ENCODE measurements at places on chromosomes 6 and 20.

DNA sequence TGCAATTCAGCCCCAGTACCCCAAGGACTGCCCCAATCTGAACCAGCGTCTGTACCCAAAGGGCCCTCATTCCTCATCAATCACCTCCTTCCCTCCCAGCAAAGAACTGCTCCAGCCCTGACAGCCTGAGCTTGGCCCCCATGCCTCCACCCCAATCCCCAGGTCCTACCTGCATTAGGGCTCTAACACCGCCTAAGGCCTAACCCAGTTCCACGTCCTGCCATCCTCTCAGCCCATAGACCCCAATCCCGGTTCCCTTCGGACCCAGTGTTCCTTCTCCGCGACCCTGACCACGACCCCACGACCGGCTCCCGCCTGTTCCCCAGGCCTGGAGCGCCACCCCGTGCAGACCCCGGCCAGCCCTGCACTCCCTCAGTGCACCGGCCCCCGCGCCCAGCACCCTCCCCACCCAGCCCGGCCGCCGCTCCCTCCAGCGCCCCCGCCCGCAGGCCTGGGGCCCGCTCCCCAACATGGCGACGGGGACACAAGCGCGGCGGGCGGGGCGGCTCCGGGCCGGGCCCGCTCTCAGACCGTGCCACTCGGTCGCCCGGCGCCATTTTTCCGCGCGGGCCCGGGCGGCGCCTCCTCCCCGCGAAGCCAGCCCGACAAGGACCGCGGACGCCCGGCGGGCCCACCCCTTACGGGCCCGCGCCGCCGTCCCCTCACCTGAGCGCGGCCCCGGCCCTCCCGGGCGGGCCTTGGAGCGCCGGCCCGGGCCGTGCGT, 483 bp downstream of the NCOA6 start:
- DNase-seq, result peak; percentile 41

DNA sequence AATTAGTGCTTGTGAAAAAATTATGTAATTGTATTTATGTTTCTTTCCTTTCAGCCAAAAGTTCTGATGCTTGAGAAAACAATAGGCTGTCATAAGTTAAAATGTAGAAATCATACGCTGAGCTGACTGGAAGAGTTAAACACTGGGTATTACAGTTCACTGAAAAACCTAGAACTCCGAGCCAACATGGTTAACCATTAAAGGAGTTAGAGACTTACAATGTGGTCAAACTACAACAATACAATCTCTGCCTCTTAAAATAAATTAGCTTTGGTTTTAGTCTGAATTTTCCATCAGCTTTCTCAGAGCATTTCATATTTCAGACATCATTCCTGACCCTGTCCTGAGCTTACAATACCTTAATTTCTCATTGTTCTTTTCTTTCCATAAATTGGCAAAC, 91.0 kb downstream of the COL12A1 start:
- DNase-seq, result no peak

DNA sequence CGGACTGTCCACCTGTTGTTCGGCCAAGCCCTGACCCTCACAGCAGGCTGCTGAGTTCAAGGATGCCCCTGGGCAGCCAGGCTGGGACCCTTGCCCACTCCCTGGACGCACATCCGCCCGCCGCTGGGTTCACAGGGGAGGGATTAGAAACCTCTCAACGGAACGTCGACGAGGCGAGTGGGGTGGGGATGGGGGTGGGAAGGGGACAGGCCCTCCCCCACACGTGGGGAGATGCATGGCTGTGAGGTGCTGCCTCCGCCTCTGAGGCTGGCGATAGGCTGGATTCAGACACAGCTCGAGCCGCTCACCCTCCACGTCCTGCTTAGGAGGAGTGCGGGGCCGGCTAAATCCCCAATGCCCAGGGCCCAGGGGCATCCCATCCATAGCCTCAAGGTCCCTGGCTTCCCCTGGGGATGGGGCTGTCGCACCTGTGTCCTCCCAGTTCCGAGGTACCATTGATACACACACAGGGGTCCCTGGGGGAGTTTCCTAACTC, 90.6 kb upstream of the BHLHE23 start:
- no peak for DNase-seq

- DNase-seq, result no peak
Measured at GRCh38 chr6:132865364-132865763, 51.0 kb downstream of the RPS12 start.

GRCh38 chr20:34709831-34710567, 5.9 kb downstream of the TP53INP2 start:
- DNase-seq, result peak; percentile 76

GRCh38 chr20:20237093-20237959, 130.6 kb upstream of the INSM1 start:
- peak; percentile 60 for DNase-seq

DNA sequence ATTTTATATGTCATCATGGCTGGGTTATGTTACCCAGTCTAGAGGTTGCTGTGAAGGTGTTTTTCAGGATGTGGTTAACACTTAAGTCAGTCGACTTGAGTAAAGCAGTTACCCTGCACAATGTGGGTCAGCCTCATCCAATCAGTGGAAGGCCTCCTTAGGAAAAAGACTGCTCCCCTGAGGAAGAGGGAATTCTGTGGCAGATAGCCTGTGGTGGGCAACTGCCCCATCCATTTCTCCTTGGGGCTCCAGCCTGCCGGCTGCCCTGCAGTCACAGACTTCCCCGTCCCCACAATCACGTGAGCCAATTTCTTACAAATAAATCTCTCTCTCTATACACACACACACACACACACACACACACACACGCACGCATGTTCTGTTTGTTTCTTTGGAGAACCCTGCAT, 34.5 kb upstream of the MPC1 start:
- DNase-seq, result no peak

- DNase-seq, result no peak
Measured at GRCh38 chr20:16036331-16036730, 536.9 kb downstream of the KIF16B start.

- peak; percentile 30 for DNase-seq
Measured at GRCh38 chr6:128803911-128804310, 79.0 kb upstream of the LAMA2 start.

GRCh38 chr6:52937908-52938307, 28.4 kb upstream of the GSTA3 start:
- no peak for DNase-seq

- DNase-seq, result no peak
Measured at GRCh38 chr20:48060841-48061720, 275.8 kb upstream of the SULF2 start.

DNA sequence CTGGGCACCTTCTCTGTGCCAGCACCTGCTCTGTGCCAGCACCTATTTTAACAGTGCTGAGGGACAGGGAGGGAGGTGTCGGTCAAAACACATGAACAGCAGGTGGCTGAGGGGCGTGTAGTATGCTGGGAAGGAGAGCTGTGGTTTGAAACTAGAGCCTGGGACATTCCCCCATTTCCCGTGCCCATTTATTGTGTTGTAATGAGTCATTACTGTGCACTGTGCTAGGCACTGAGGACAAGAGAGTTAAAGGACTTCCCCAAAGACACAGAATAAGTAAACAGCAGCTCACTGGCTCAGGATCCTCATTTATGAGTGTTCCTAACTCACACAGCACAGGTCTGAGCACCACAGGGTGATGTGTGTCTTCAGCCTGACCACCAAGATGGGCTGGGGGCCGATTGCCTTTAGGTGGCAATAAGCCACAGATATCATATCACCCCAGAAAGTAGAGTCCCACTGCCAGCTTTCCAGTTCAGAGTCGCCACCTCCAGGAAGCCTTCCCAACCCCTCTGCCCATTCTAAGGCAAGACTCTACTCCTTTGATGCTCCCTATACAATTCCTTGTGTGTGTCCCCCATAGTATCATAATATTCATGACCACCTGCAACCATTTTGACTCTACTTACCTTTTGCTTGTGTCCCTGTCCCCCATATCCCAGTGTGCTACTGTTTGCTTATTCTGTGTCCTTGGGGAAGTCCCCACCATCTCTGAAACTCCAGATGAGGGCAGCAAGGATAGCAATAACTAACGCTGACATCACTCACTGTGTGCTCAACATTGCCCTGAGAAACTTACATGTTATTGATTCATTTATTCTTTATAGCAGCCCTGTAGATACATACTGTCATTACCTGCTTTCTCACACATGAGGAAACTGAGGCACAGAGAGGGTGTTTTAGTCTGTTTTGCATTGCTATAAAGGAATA, 87.3 kb downstream of the TOX2 start:
- no peak for DNase-seq

- no peak for DNase-seq
Measured at GRCh38 chr20:34155836-34156235, 43.8 kb upstream of the EIF2S2 start.

- no peak for DNase-seq
Measured at GRCh38 chr6:46310196-46310595, 139.4 kb upstream of the ENPP5 start.

- no peak for DNase-seq
Measured at GRCh38 chr6:35569011-35569461, 56.3 kb upstream of the TULP1 start.

- DNase-seq, result no peak
Measured at GRCh38 chr6:33719326-33719987, 8.0 kb upstream of the UQCC2 start.

DNA sequence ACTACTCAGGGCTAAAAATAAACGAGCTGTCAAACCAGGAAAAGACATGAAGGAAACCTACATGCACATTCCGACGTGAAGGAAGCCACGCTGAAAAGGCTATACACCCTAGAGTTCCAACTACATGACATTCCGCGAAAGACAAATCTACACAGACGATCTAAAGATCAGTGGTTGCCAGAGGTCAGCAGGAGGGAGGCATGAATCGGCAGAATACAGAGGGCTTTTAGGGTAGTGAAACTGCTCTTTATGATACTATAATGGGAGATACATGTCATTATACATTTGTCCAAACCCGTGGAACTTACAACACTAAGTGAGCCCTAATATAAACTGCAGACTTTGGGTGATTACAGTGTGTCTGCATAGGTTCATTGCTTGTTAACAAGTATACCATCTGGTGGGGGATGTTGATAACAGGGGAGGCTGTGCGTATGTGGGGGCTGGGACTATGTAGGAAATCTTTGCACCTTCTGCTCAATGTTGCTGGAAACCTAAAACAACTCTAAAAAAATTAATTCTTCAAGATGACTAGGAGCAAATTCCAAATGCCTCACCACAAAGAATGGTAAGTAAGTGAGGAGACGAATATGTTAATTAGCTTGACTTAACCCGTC, 132.2 kb upstream of the CDH4 start:
- no peak for DNase-seq

DNA sequence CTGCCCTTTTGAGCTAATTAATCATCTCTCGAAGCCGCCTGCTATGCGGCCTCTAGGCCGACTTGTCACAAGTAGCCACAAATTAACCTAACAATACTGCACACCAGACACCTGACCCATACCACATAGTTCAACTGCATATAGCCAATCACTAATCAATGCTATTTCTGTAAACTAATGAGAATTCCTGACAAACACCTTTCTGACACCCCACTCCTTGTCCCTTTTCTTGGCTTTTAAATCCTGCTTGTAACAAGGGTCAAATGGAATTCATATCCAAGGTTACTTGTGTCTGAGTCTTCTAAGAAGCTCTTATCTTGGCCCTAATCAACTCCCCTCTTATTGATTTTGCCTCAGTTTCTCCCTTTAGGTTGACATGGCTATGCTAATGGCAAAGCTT, 366.1 kb downstream of the NRN1 start:
- no peak for DNase-seq

DNA sequence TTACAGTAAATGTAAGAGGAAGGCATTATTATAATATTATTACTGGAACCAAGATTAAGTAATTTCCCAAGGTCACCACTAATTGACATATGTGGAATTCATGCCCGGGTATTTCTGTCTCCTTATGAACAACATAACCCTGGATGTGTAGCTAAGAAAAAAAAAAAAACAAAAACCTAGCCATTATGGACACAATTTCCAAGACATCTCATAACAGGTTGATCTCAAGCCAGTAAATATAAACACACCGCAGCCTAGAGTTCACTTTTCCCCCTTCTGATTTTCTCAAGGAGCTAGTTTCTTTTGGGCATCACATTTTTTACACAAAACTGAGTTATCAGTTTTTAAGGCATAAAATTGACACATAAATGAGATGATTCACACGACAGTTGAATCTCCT, 306.5 kb upstream of the RSPO3 start:
- no peak for DNase-seq

GRCh38 chr20:1440024-1440423, 26.6 kb downstream of the NSFL1C start:
- DNase-seq, result no peak

GRCh38 chr6:136521427-136521826, 28.8 kb downstream of the MAP7 start:
- DNase-seq, result no peak

GRCh38 chr6:52596371-52597028, 19.6 kb upstream of the TRAM2 start:
- DNase-seq, result peak; percentile 80

GRCh38 chr6:151130329-151130728, 109.4 kb upstream of the AKAP12 start:
- no peak for DNase-seq

DNA sequence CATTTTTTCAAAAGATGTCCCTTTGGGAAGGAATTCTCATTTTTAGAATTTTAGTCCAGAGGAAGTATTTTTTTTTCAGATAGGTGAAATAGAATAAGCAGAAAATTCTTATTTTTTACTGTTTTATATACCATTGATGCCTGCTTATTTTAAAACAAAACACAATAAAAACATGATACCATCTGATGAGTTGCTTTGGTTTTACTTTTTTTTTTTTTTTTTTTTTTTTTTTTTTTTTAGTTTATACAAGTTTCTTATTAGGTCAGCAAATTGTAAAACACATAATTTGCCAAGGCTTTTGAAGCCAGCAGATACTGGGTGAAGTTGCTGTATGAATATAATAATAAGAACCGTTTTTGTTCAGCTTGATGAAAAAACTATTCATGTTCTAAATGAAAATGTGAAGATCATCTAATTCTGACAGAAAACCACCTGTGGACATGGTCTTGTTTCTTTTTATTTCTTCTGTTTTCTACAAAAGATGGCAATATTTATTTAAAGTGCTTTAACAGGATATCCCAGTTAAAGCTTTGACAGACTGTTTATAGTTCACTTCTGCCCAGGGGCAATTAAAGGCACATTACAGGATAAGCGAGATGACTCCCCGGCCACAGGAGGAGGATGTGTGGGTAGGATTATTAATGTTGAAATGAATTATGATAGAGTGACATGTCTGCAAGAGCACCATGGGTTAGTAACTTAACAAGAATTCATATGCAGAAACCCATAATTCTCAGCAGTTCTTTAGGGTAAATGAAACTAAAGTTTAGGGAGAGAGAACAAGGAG, 31.1 kb downstream of the MYB start:
- DNase-seq, result no peak

DNA sequence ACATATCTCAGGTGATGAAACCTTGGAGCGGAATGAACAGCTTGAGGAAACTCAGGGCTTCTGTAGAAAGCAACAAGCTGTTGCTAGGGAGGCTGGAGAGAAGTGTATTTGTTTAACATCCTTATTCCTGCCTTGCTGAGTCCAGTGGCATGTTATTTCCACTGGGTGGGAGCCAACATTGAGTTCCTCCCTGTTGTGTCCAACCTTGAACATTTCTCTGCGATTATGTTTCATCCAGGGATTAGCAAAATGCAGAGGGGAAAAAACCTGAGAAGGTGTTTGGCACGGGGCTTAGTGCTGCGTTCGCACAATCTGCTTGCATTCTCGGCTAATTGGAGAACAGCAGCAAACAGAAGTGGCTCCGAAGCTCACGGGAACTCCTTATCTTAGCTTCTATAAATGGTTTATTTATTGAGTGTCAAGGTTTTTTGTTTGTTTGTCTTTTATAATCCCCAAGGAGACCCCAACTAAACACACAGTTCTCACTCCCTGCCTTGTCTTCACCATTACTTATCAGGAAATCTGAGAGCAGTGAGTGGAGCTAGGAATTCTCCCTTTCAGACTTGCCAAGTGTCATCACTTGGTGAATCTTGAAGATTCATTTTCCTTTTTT, 412.8 kb downstream of the CDC5L start:
- DNase-seq, result peak; percentile 22
